ENCODE measurements at places on chromosomes 6 and 20.

- no peak for DNase-seq
Measured at GRCh38 chr6:105326216-105326615, 76.7 kb downstream of the PREP start.

DNA sequence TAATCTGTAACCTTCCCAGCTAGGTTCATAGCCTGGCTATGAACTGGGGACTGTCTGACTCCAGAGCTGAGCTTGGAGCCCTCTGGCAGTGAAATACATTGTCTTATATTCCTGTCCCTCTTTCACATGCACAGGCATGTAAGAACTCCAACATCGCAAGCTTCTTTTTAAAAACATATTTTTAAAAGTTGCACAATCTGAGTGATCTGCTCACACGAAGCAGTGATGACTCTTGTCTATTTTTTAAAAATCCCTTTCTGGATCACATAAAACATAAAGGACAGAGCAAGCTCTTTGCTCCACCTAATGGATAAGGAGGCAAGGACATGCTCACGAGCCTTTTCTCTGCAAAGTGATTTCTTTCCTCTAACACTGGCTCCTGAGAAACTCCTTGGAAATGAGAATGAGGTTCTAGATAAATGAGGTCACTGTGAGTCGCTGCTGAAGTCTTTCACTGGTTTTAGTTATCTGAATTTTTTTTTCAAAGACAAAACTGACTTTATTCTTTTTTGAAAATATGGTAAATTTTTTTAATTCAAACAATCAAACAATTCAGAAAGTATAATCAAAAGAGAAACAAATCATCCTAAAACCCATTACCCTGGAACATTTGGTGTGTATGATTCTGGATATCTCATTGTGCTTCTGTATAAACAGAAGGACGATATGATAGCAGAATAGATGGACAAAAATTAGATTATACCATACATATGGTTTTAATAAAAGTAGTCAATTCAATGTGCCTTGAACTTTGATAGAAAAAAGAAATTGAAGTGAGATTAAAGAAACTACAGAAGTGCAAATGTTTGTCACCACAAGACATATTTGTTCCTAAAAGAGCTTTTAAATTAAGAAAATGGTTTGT lies 30.8 kb downstream of the IL20RA start:
- peak; percentile 18 for DNase-seq

DNA sequence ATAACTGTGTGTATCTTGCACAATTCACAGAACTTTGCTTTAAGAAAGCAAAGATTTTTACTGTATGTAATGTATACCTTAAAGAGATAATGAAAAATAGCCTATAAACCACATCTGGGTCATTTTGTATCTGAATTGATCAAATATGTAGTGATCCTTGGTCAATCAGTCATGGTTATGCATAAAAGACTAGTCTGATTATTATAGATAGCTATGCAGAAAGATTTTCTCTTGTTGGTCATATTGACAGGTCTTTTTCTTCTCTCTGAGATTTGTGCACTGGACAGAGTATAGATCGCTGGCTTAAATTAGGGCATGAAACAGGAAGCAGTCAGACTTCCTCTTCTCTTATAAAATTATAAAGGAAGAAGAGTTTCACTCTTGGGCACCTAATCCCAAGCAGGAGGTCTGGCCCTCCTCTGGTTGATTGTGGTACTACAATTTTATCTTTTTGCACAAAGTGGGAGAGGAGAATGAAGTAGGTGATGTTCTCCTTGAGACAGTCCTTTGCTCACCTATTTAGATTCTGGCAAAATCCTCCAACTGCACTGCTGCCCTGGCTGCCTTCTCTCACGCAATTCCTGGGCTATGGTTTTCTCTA lies 380.9 kb upstream of the RGS17 start:
- peak; percentile 18 for DNase-seq

DNA sequence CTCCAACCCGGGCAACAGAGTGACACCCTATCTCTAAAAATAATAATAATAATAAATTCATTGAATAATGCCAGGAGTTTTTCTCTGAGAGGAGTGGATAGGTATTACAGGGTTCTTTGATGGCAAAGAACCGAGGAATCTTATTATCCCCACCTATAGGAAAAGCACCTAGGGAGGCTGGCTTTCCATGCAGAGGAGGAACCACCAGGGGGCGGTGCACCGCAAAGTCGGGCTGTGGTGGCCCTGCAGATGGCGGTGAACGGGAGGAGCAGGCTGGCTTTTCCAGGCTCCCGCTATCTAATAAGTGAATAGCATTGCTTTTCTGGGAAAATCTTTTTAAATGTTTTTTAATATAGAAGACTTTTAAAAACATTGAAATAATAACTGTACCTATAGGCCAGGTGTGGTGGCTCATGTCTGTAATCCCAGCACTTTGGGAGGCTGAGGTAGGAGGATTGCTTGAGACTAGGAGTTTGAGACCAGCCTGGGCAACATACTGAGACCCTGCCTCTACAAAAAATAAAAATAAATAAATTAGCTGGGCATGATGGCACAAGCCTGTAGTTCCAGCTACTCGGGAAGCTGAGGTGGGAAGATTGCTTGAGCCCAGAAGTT lies 864.2 kb downstream of the KIF16B start:
- no peak for DNase-seq

DNA sequence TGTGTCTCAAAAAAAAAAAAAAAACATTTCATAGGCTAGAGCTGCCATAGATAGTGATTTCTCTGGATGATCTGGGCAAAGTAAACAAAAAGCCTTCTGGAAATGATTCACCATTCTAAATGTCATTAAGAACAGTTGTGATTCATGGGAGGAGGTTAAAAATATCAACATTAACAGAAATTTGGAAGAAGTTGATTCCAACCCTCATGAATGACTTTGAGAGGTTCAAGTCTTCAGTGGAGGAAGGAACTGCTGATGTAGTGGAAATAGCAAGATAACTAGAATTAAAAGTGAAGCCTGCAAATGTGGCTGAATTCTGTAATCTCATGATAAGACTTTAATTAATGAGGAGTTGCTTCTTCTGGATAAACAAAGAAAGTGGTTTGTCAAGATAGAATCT lies 26.8 kb upstream of the MMP24 start:
- no peak for DNase-seq
